ENCODE measurements at places on chromosomes 2 and 18.

- DNase-seq: no peak
These were observed 216.9 kb upstream of the REV1 start for GRCh38 chr2:99706735-99707134.

- DNase-seq: peak; percentile 10
These were observed 35.9 kb downstream of the PTGR3 start for GRCh38 chr18:75173125-75173432.

DNA sequence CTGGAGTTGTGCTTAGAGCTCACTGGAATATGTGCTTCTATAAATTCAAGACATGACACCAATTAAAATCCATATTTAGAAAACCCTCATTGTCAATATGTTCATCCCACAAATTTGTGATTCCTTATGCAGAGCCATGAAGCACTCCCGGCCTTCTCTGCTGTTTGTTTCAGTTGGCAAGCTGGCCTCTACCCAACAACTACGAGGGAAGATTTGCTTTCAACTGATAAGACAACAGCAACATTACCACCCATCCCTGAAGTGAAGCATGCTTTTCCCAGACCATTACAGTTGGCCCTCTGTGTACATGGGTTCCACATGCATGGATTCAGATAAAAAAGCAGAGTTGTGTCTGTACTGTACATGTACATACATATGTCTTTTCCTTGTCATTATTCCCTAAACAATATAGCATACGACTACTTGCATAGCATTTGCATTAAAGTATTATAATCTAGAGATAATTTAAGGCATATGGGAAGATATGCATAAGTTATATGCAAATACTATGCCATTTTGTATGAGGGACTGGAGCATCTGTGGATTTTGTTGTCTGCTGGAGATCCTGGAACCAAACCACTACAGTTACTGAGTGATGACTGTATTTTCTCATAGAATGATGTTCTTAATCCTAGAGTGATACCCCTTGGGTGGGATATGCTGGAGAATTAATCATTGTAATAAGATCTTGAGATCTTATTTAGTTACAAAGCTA is 77.6 kb upstream of the MC2R start:
- DNase-seq: no peak

DNA sequence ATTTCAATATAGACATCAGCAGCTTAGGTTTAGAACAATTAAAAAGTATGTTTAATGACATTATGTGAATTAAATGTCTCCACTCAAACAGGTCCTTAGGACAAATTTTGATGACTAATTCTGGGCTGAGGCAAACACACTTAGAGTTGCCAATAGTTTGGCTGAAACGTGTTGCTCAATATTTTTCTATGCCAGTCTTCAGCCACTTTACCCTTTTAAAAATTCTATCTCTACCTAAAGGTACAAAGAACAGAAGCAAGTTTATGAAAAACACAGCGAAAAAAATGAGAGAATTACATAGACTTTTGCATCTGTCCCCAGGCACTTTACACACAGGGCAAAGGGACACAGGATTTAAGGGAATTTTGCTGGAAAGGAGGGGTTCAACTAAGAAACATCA is 4.5 kb downstream of the IDH1 start:
- peak; percentile 60 for DNase-seq

DNA sequence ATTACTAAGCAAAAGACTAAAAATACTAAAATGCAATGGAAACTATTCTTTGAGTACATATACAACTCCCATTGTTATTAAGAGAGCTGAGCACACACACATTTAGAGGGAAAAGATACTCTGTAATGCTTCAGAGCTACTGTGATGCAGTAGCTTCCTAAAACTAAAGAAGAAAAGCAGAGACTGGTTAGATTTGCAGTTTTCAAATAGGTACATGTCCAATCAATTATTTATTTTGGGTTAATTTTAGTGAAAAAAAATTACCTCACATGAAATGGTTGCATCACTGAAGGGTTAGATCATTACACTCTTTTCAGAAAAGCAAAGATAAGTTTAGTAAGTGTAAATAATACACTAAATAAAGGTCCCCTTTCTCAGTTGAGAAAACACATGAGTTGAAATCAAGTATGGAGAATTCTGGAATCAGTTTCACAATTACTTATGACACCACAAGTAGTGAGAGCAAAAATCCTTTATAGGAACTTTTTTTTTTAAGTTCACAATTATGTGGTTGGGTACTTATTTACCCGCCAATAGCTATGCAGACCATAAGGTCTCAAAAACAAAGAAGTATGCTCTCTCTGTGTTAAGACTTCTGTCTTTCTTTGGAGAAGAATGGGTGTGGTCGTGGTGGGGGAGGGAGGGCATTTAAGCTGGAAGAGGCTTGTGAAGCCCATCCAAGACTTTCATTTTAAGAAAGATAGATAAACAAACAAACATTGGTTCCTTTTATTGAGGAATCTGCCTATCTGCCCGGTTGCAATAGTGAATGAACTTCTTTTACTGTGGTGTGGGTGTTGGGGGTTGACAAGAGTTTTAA is 25.3 kb upstream of the SERTAD2 start:
- no peak for DNase-seq

DNA sequence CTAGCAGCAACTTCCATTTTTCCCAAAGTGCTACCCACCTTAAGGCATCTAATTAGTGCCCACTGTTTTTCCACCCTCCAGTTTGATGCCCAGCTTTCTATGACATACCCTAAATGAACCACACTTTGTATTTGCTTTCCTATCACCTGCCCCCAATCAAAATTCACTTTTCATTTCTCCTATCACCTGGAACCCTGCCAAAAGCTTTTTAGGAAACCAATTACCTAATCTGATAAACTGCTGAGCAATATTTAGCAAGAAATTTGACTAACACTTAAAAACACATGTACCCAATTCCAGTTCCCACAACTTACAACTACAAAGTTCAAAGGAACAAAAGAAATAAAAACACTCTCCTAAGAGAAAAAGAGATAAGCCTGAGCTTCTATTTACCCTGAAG is 71.7 kb downstream of the IKZF2 start:
- DNase-seq: no peak

DNA sequence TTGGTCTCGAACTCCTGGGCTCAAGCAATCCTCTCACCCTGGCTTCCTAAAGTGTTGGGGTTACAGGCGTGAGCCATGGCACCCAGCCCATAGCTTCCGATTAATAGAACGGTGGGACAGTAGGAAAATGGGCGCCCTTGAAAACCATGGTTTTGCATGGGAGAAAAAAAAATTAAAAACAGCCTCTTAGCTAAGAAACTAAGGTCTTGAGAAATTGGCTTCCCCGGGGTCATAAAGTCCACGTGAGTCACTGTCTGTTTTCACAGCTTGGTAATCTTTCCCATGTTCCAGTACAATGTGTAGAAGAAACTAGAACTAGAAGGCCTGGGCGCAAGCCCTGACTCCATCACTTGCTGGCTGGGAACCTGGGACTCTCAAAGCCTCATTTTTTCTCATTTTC is 20.7 kb downstream of the B3GNT2 start:
- DNase-seq: peak; percentile 92

GRCh38 chr2:29035016-29035745 is 39.1 kb downstream of the PCARE start:
- DNase-seq: no peak

- no peak for DNase-seq
These were observed 64.3 kb downstream of the ACKR3 start for GRCh38 chr2:236633775-236634560.

DNA sequence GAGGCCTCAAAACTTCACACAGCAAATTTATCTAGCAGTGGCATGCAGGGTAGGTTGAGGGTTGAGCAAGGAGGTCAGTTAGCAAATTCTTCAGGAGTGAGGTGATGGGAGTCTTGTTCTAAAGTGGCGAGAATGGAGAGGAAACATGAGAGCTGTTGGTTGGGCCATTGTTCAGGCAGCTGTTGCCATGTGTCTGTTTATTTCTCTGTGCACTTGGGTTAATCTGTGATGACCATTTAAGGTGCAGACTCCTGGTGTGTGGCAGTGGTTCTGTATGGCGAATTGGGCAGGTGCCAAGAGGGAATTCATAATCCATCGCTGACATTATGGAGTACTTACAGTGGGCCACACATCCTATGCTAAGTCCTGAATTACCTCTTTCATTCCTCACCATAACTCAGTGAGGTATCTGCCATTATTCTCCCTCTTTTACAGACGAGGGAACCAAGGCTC is 30.4 kb downstream of the TMEM178A start:
- DNase-seq: peak; percentile 92

- no peak for DNase-seq
These were observed 145.8 kb downstream of the CAPN13 start for GRCh38 chr2:30661173-30662107.

- DNase-seq: no peak
These were observed 58.0 kb upstream of the TMEM163 start for GRCh38 chr2:134776836-134777235.

- peak; percentile 52 for DNase-seq
These were observed 79.3 kb upstream of the SCN7A start for GRCh38 chr2:166573391-166573790.

DNA sequence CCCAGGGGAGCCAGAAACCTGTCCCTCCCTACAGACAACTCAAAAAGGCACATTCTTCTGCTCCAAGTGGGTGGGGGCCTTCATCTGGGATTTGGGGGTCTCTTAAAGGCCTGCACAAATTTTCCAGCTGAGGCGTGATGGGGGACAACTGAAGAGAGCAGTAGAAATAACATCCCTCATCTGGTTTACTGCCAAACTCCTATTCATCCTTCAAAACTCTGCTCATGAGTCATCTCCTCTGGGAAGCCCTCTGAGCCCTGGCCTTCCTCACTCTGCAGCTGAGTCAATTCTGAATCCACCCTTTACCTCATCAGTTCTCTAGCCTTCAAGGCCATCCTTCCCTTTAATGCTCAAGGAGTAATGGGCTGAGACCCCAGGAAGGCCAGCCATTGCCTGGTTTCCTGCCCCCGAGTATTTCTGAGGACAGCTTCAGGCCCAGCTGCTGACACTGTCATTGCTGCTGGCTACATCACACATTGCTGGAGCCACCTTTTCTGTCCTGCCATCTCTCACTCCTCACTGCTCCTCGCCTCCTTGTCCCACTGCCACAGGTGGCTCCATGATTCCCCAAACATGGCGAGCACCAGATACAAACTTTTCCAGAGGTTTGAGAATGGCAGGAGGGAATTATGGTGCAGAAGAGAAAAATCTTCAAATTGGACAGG is 32.2 kb upstream of the GLI2 start:
- DNase-seq: peak; percentile 77

- peak; percentile 74 for DNase-seq
These were observed 209.2 kb downstream of the ZNF407 start for GRCh38 chr18:74806700-74807416.

GRCh38 chr2:241025639-241026038 is 27.2 kb downstream of the SNED1 start:
- DNase-seq: no peak

DNA sequence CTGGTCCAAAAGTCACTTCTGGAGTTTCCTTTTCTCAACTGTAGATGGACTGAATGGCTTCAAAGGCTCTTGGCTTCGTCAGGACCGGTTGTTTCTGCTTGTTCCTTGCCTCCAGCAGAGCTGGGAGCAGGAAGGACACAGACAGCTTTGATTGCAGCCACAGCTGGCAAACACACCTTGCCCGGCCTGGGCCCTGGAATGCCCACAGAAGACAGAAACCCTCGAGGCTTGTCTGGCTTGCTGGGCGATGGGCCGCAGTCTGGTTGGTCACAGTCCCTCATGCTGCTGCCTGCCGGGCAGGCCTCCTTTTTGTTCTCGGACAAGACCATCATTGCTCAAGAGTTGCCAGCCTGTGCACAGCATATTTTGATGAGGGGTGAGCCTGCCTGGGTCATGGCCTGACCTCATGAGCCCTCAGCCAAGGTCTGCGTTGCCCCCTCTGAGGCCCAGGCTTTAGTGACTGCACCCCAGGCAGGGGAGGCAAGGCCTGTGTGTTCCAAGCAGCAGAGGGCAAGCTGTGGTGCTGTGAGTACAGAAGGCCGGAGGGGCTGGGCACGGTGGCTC is 37.8 kb downstream of the ATP6V1C2 start:
- DNase-seq: no peak

- DNase-seq: no peak
These were observed 94.8 kb upstream of the KCNJ3 start for GRCh38 chr2:154603682-154604081.

- DNase-seq: no peak
These were observed 52.1 kb upstream of the ACAA2 start for GRCh38 chr18:49865401-49865800.

- DNase-seq: no peak
These were observed 31.1 kb upstream of the SPAG16 start for GRCh38 chr2:213253162-213253561.

DNA sequence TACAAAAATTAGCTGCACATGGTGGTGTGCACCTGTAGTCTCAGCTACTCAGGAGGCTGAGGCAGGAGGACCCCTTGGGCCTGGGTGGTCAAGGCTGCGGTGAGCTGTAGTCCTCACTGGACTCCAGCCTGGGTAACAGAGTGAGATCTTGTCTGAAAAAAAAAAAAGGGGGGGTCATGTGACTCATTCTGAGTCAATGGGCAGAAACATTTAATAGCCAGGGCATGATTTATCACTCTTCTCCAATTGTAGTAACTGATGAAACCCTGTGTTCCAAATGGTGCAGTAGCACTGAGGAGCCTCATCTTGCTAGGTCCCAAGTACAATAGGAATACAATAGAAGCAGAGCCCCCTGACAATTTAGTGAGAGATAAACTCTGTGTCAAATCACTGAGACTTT is 78.9 kb upstream of the CCDC68 start:
- no peak for DNase-seq

DNA sequence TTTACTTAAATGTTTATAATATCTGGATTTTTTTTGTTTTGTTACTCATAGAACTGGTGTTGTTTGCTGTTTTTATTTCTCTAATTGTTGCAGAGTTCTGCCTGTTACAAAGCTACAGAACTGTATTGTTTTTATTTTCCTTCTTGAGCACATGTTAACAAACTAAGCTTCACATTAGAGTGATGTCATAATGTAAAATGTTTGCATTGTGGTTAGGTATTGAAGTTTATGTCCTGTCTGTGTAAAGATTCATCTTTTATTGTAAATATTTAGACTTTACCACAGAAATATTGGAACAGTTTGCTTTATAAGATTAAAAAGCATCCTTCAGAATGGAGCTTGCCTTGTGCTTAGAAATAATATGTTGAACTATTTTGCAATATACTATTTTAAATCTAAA is 67.7 kb downstream of the CLIP4 start:
- DNase-seq: no peak

GRCh38 chr18:24942144-24942543 is 409.8 kb downstream of the ZNF521 start:
- no peak for DNase-seq
